Activated T-cell treated with anti-CD3 and anti-CD28 coated beads, Interleukin-2, amount 50 U/mL, for 48 hours (primary cell): ENCODE measurements at places on chromosomes 12 and 14.
A peak's percentile ranks its signal among the peaks of the same experiment; 100 is the strongest.

GRCh38 chr12:89253488-89253887 lies 98.8 kb downstream of the DUSP6 start:
- DNase-seq: no peak

- no peak for DNase-seq
Observed at GRCh38 chr12:77941401-77941800, 110.7 kb downstream of the NAV3 start.

GRCh38 chr14:95961481-95961880 lies 77.7 kb upstream of the C14orf132 start:
- no peak for DNase-seq

GRCh38 chr12:27176765-27177164 lies 67.3 kb upstream of the STK38L start:
- DNase-seq: peak; percentile 41

GRCh38 chr12:58491306-58491705 lies 429.0 kb downstream of the LRIG3 start:
- DNase-seq: no peak

DNA sequence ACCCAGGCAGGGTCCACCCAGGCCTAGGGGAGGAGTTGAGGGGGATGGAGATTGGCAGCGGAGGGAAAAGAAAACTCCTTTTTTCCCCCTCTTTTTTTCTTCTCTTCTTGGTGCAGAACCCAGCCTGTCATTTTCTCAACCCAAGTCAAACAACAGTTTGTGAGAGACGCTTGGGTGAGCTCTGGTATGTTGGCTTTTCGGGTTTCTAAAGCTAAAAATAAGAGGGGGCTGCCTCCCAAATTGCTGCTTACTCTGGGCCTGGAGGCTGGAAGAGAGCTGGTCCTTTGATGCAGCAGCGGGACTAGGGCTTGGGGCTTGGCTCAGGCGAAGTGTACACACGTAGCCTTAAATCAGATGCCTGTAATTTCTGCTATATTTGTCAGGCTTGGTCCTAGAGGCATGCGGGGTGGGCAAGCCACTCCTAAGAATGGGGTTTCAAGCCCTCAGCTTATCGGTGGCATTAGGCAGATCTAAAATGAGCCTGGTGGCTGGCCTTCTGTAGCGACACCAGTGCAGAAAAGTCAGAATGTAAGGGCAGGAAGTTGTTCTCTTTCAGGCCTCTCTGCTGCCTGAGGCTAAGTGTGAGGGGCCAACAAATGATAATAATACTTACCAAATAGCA lies 816 bp upstream of the SLC8A3 start:
- DNase-seq: no peak

DNA sequence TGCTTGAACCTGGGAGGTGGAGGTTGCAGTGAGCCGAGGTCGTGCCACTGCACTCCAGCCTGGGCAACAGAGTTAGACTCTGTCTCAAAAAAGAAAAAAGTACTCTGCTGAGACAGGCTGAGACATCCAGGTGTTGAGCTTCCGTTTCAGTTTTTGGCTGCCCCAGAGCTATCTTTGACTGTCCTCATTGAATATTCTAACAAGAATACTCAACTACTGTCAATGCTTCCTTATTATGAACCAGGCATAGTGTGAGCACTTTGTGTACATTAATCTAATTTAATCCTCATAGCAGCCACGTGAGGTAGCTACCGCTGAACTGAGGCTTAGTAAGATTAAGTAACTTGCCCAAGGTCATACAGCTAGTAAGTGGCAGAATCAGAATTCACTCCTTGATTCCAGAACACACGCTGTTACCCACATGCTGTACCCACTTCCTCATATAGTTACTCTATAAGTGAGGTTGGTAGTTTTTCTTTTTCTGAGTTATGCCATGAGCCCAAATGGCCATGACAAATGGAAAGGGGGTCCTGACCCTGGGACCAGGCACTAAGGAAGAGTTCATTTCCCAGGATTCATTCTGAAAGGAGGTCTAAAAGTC lies 11.3 kb downstream of the ALDH1L2 start:
- no peak for DNase-seq

DNA sequence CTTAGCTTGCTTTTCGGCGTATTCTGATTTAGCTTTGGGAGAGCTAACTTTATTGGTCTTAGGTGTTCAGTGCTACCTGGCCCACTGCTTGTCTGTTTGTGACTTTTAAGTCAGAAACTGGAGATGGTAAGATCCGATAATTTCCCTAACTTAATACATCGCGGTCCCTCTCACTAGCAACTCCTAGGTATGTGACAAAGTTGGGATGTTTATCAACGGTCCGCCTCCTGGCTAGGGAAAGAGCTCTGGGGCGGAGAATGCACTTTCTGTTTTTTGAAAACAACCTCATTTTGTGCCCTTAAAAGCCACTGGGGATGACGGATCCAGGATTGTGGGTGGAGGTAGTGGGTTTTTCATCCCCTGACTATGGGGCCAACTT lies 1.2 kb downstream of the CDKN1B start:
- no peak for DNase-seq

DNA sequence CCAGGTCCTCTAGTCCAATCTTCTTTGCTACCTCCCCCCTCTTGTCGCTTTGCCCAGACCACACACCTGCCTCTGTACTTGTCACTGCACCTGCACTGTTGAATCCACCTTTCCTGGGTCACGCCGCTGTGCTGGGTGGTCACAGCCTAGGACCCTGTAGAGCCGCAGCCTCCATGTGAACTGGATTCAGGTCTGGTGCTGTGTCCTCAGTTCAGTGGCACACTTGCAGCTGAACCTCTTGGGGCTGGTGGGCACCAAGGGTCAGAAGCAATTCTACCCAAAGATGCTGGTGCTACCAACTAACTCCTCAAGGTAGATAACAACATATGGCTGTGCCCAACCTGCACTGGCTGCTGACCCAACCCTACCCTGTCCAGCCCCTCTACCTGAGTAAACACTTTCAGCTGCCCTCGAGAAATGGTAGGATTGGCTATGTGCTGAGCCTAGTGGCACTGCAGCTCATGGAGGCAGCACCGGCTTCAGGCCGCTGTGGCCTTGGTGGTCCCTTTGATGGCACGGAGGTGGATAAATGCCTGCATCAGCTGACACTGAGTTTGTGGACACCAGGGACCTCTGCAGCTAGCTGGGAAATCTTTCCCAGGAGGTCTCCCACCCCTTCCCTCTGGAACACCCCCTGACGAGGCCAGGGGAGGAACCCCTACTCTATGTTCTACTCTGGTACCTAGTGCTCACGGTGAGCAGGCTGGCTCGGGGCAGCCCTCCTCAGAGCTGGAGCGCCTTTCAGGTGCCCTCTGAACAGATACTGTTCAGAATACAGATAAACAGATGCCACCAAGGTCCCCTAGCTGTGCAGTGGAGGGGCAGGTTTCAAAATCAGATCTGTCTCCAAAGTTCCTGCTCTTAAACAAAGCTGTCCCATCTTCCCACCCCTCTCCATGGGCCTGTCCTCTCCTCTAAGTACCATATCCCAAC lies 14.3 kb downstream of the AGAP2 start:
- DNase-seq: peak; percentile 15

DNA sequence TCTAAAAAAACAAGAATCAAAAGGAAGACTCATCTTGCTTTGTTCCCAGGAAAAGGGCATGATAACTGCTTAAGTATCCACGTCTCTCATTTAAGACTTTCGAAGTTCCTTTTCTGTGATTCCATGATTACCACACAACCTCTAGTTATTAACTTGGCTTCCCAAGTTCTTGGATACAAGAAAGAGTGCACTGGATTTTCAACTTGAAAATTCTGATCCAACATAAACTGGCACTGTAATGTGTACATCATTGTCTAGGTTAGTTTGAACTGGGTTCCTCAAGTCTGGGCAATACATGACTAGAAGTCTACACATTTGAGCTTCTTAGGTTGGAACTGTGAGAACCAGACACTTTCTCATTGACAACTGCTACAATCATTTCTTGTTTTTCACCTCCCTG lies 1.6 kb downstream of the KLHL28 start:
- DNase-seq: no peak

- no peak for DNase-seq
Observed at GRCh38 chr14:99035268-99035667, 236.7 kb downstream of the BCL11B start.

DNA sequence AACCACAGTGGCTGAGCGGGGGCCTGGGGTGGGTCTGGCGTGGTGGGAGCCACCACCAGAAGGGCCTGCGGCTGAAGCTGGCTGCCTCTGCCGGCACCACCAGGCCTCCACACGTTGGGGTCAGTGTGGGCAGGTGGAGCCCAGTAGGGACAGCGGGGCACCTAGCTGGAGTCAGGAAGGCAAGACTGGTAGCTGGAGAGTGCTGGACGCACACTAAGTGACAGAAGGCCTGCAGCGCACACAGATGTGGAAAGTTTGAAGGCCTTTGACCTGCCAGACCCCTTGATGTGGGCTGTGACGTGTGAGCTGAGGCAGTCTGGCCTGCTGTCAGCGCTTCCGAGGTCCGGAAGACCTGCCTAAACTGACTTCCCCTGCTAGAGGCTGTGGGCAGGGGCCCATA lies 26.3 kb downstream of the RIN3 start:
- no peak for DNase-seq

DNA sequence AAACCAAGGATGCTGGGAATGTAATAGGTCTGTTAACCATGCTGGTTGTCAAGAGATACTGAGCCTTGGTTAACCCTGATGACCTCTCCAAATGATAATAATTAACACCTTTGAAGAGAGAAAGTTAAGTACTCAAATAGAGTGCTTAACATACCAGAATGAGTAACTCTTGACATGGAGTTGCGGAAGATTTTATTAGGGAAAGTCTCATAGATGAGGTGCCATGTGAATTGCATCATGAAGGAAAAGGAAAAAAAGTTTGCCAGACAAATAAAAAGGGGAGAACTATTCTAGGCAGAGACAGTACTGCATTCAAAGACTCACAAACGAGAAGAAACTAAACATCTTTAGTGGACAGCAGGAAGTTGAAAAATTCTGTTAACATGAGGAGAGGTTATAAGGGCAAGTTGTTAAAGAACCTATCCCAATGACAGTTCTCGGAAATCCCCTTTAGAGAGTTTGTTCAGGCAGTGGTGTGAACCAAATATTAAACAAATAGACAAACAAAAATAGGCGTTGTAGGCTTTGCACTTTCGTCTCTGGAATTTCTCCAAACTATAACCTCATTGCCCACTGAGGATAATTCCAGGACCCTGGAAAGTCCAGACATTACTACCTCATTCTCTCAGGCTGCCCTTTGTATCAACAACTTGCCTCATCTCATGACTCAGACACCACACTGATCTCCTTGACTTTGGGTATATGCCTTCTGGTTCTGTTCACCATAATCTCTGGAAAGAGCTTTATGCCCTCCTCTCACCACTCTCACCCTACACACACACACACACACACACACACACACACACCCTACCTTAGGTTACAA lies 435.0 kb downstream of the GXYLT1 start:
- no peak for DNase-seq

DNA sequence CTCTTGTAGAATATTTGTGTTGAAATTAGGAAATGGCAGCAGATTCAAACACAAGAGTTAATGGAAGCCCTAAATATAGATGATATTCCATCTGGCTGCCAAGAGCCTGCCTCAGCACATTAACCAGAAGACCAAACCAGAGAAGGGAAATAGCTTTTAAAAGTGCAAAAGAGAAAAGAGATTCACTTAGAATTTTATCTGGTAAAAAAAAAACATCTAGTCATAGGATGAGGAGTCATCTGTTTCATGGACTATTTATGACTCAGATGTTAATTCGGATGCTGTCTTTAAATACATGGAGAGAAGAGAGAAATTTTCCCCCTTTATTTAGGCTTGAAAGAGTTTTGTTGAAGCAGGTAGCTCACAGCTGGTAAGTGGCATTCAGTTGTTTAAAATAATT lies 201.6 kb upstream of the NUDT4 start:
- no peak for DNase-seq

- DNase-seq: no peak
Observed at GRCh38 chr14:91920526-91920925, 27.0 kb downstream of the FBLN5 start.

DNA sequence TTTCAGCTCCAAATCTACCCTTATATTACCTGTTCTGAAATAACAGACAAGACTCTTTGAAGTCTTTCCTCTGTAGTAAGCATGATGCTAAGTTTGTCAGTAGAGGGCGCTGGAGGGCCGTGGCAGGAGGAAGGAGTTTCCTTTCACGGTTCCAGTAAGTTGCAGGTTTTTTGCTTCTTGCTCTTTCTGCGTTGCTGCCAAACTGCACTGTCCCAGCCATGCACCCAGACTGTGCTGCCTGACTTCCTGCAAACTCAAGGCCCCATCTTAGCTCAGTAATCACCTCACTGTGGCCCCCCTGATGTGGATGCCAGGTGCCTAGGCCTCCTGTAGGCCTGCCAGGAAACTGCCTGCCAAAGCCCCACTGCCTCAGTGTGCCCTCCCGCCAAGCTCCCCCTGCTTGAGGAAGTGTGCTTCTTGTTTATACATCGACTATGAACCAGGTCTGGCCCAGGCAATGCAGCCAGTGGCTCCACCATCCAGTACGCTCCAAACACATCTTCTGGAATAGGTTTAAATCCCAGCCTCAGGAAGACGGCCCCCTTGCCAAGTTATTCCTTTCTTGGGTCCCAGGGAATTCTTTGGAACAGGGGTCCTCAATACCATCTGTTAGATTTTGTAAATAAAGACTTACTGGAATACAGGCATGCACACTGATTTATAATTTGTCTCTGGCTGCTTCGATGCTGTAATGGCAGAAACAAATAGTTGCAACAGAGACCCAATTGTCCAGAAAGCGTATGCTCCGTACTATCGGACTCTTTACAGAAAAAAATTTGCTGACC lies 193.7 kb upstream of the LRIG3 start:
- peak; percentile 60 for DNase-seq

- DNase-seq: no peak
Observed at GRCh38 chr12:122079532-122080081, 1.1 kb downstream of the MLXIP start.

GRCh38 chr12:1517007-1517406 lies 77.4 kb downstream of the FBXL14 start:
- DNase-seq: no peak

- DNase-seq: no peak
Observed at GRCh38 chr14:71244341-71244740, 337.1 kb downstream of the PCNX1 start.

DNA sequence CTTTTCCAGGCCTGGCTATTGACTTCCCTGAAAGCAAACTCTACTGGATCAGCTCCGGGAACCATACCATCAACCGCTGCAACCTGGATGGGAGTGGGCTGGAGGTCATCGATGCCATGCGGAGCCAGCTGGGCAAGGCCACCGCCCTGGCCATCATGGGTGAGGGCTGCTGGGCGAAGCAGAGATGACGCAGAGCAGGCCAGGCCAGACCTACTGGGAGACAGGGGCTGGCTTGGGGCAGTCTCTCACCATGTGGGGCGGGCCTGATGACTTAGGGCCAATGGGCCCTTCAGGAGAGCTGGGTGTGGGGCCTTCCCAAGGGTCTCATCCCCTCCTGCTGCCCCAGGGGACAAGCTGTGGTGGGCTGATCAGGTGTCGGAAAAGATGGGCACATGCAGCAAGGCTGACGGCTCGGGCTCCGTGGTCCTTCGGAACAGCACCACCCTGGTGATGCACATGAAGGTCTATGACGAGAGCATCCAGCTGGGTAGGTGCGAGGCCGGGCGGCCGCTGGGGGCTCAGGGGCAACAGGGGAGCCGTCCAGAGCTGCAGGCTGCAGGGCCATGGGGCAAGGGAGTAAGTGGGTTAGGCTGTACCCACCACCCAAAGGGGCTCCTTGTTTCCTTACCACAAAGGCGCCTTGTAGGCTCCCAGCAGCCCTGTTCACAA lies 33.0 kb upstream of the LRP1-AS start:
- DNase-seq: no peak

GRCh38 chr14:94384342-94384741 lies 4.1 kb downstream of the SERPINA1 start:
- DNase-seq: no peak
